Upper lobe of right lung (tissue), 1 donor: ENCODE measurements at places on chromosomes 16 and 17. TPM values are rescaled to one million over a fixed set of nuclear protein-coding genes. Genes with fewer than 3 reads are reported as not detected.

Gene TOM1L1
- 33.6 TPM for total RNA-seq

Gene LRRC37B
- total RNA-seq: 15.8 TPM

Gene CCL4
- 12.5 TPM for total RNA-seq

Gene KRTAP4-4
- not detected for total RNA-seq

Gene CASKIN1
- total RNA-seq: 0.06 TPM
